Mesothelial cell of epicardium (in vitro differentiated cells): ENCODE measurements at places on chromosomes 7 and 10.

DNA sequence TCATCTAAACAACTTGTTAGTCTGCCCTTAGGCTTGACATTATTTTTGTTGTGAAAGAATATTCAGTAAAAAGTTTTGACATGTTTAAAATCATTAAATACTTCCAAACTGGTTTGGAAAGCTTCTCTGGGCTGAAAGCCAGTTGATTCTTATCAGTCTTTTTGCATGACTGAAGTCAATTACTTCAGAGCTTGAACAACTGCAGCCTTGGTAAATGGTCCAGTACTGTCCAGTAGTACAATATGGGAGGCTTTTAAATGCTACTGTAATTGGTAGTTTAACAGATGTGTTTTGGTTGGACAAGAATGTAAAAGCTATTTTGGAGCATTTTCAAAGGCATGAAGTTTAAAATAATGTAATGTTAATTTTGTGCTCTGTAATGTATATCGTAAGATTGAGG is 103.4 kb downstream of the SDK1 start:
- DNase-seq = no peak

DNA sequence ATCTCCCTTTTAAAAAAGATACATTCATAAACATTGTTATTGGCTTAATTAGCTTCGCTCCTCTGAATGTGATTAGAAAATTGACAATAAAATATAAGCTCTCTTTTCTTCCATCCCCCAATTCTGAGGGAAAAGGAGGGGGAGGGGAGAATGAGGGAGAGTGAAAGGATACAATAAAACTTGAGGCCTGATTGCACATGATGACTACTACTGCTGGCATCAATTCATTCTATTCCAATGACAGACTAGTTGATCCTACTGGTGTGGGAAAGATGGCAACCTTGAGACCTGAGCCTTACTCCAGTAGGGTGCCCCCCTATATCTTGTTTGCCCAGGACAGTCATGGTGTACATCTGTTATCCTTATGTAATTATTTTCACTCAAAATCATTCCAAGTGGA is 4.5 kb upstream of the IQUB start:
- no peak for DNase-seq

DNA sequence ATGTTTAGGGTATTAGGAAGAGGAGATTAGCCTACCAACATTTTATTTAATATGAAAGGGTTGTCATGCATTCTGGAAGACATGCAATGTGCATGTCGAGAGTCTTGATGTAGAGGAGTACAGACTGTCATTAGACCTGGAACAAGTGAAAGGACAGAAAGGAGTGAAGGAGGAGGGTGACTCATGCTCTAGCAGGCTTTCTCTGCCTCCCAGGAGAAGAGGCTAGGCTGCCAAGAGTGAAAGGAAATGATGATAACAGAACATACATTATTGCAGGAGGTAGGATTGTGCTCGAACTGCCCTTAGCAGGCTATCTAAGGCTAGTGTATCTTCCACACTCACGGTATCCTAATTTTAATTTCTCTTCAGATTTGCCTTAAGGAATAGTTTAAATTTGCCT is 228.8 kb downstream of the EXOC4 start:
- no peak for DNase-seq

- no peak for DNase-seq
These were observed 239.9 kb downstream of the CAMK1D start for GRCh38 chr10:12589291-12589690.

GRCh38 chr10:3077940-3078630 is 10.7 kb downstream of the PFKP start:
- no peak for DNase-seq

DNA sequence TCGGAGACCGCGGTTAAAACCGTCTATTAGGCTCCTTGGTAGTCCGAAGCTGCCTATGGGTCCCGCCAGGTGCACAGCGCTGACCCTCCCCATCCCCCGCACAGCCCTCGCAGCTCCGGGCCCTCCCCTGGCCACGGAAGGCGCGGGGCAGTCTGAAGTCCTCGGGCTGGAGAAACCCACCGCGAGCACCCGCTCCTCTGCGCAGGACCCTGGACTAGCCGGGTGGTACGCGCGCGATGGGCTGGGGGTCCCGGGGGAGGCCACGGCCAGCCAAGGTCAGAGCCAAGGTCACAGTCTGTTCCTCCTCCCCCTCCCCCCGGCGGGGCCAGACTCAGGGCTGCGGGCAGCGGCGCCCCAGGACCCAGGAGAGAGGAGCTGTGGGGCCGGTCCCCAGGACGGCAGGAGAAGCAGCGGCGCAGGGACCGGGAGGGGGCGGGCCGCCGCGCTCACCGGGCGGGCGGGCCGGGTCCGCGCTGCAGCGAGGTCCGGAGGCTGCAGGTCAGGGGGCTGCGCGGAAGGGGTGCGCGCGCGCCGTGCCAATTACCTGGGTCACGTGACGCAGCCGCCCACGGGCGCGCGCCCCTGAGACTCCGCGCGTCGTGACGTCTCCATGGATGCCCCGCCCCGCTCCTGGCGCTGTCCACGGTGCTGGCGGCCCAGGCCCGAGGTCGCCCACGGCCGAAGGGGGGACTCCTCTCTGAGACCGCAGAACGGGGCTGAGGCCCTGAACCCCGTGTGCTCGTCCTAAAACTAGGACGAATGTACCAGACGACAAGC is at the start of gene OGDHL:
Gene OGDHL, minus strand, starts transcription at position 535 of the 777 bp plus-strand sequence. CDS start 3,731 bp downstream, outside the sequence.
- DNase-seq = peak; percentile 71
